Activated CD4-positive, alpha-beta T cell treated with anti-CD3 and anti-CD28 coated beads, Interleukin-2, amount 50 U/mL, for 24 hours (primary cell): ENCODE measurements at places on chromosomes 13 and 19.

DNA sequence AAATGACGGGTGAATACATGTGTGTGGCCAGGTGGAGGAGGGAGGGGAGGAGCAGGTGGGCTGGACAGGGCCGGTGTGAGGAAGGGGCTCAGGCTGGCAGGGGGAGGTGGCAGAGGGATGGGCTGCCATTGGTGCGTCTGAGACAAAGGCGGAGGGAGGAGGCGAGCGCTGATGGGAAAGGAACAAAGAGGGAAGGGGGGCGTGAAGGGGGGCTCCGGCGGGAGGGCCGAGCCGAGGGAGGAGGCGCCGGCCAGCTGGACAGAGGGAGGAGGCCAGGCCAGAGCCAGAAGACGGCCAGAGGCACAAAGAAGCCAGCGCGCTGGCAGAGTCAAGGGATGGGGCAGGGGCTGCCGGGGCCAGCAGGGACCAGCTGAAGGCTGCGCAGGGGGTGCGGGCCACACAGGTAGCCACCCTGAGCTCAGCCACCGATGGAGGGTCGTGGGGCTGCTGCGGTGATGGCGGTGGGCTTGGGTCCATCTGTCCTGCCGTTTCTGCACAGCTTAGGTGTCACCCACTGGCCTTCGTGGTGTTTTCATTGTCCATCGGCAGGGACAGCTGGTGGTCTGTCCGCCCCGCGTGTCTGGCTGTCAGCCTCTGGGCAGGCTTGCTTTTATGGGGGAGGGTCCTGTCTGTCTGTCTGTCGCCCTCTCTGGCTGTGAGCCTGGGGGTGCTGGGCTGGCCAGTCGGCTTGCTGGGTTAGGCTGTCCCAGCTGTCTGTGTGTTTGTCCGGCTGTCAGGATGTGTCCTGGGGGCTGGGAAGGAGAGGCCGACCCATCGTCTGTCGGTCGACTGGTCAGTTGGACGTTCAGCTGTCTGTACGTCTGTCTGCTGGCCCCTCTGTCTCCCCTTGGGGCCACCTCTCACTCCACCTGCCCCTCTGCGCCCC lies 2.2 kb downstream of the APC2 start:
- no peak for DNase-seq

DNA sequence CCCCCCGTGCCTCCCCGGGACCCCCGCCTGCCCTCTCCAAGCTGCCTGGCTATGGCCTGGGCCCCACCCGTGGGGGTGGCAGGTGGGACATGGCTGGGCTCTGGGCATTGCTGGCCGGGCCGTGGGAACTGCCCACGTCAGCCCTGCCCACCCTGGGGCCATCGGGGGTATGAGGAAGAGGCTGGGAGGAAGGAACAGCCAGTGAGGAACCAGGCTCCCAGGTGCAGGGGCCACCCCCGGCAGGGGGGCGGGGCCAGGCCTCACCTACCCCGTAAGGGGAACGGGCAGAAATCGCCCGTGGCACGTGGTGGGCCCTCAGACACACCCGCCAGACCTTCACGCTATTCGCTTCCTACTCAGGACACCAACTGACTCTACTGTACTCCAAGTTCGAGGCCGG lies 22.4 kb downstream of the TCF3 start:
- DNase-seq, result no peak

GRCh38 chr13:105878119-105878700 lies 657.3 kb downstream of the EFNB2 start:
- no peak for DNase-seq

- DNase-seq, result no peak
Observed at GRCh38 chr19:54928299-54928698, 19.0 kb downstream of the NLRP7 start.

DNA sequence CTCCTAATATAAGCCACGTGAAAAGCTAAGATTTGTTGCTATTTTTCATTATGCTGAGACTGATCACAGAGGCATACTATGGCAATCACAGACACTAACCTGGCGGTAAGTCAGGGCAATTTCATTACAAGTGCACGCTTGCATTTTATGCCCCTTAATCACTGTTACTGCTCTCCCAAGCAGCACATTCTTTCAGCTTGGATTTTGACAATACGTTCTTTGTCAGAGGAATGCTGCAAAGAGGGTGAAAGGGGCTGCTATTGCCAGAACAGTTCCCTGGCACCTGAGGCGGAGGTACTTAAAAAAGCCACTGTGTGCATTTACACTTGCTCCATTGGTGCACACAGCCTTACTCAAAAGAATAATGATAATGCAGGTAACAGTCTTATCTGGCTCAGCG lies 346.6 kb downstream of the RFC3 start:
- no peak for DNase-seq
